ENCODE measurements at places on chromosomes 3 and 15.
A peak's percentile ranks its signal among the peaks of the same experiment; 100 is the strongest.

- DNase-seq = no peak
Measured at GRCh38 chr15:58556028-58556361, 124.2 kb downstream of the LIPC start.

GRCh38 chr3:14301558-14301957, 100.8 kb upstream of the SLC6A6 start:
- DNase-seq = no peak

- no peak for DNase-seq
Measured at GRCh38 chr3:154071146-154071545, 50.0 kb upstream of the ARHGEF26 start.

DNA sequence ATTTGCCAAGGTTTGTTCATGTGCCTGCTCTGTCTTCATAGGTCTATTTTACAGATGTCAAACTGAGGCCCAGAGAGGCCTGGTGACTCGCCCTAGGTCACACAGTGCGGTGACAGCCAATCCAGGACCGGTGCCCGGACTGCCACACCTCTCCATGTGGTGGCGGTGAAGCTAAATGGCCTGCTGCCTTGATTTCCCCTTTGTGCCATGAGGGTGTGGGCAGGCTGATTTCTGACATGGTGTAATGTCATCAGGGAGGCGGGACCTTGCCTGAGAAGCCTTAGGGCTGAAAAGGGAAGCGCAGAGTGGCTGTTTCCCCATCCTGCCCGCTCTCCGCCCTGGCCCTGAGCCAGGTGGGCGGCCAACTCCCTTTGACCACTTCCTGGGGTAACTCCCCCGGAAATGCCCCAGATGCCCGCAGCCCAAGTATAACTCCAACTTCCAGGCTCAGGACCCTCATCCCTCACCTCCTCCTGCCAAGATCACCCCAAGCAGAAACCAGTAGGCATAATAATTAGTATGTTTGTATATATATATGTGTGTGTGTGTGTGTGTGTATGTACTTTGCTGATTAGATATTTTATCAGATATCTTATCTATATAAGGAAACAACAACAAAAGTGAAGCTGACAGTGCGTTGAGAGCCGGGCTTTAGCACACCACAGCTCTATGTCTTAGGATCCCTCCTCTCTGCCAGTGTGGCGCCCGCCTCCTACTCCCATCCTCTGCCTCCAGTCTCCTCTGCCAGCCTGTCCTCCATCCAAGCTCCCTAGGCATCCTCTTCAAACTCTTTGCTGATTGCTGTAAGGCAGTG, 63.9 kb downstream of the IQSEC1 start:
- DNase-seq = no peak

DNA sequence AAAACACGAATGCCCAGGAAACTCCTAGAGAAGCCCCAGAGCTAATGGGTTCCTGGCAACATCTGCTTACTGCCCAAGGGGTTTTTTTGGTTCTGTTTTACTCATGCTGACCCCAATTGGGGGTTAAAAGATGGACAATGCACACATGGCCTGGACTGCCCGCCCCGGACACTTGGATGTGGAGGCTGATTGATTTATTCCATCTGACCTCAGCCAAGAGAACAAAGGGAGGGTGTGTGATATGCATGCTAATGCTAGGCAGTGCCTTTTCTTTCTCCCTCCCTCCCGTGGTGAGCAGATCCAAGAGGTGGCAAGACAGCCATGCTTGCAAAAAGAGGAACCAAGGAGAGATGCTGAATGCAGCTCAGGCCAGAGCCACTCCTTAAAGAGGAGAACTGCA, 3.3 kb upstream of the LRTM1 start:
- DNase-seq = no peak

DNA sequence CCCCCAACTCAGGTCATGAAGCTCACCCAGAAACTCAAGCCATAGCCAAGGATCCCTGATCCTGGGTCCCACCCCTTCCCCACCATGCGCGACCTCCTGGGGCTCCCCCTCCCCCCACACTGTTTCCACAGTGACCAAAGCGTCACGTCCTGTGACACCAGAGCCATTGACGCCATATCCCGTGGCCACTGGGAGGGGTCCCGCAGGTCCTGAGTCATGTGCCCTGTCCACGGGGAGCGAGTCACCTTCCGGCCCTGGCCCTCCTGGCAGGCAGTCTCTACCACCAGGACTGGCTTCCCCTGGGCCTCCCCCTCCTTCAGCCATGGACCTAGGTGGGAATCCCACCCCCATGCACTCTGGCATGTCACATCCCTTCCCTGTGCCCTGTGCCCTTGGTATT, 15.6 kb downstream of the SEMA3F start:
- DNase-seq = no peak

DNA sequence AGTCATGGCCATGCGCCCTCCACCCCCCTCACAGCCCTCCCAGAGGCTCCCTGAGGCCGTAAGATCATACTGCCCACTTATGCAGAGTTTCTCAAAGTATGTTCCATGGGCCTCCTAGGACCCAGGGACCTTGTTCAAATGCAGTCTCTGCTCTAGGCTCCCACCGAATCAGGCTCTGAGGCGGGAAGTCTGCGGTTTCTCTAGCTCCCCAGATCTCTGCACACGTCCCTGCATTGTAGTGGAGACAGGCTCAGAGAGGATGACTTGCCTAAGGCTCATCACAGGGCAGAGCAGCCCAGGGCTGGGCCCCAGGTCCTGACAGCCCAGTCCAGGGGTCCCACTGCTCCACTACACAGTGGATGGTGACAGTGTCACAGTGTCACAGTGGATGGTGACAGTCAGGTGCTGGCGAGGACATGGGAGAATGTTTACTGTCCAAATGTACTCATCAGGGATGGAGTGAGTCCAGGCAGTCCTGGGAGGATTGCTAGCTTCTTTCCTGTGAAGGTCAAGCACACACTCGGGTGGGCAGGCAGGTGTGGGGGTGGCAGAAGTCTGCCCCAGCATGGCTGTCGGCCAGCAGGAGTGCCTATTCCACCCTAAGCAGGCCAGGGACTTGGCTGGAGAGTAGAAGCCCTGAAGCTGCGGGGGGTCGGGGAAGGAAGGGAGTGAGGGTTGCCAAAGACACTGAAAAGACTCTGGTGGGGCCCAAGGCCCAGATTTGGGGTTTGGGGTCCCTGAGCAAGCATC, 12.4 kb downstream of the ANKRD63 start:
- DNase-seq = no peak

- no peak for DNase-seq
Measured at GRCh38 chr3:88573472-88573871, 423.7 kb downstream of the C3orf38 start.

GRCh38 chr3:76698136-76698706, 341.7 kb upstream of the ROBO2 start:
- no peak for DNase-seq

DNA sequence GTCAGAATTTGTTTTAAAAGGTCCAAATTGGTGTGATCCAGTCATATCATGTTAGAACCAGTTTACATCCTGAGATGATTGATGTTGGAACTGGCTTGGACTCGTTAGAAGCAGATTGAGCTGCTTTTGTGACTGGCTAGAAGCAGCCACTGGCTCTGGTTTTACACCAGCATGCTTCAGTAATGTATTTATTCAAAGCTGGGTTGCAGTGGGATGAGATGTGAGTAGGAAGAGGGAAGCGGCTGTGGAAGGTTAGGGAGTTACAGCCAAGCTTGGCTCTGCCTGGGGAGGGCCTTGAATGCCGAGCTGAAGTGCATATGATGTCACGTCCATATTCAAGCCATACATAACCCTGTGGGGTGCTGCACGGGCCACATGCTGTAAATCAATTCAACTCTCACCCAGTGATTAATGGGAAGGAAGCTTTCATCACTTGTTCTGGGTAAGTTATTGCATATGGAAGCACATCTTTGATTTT, 104.0 kb upstream of the SMAD3 start:
- peak; percentile 29 for DNase-seq
